Activated CD8-positive, alpha-beta T cell treated with anti-CD3 and anti-CD28 coated beads for 36 hours (primary cell): ENCODE measurements at places on chromosomes 2 and 18. TPM values are rescaled to one million over a fixed set of nuclear protein-coding genes. Genes with fewer than 3 reads are reported as not detected.

DNA sequence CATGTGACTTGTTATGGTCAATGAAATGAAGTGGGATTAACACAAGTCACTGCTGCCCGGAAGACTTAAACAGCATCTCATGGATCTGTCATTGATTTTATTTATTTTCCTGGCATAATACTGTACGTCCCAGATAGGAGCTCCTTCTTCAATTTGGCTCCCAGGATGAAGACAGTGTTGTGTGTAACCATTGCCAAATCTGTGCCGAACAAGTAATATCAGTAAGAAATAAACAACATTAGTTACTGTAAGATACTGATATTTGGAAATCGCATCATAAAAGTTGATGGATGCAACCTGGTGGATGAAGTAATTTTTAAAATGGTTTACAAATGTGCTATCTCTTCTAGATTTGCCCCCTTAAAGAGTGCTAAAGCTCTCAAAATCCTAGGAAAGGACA lies 419.0 kb upstream of the MMADHC start:
- H3K27me3 ChIP-seq: no peaks in the 10 kb centered on the region
- no peak for DNase-seq
- H3K4me1 ChIP-seq: no peaks in the 10 kb centered on the region
- H3K4me3 ChIP-seq: no peak overlapping the region
- no peaks in the 10 kb centered on the region for H3K36me3 ChIP-seq

DNA sequence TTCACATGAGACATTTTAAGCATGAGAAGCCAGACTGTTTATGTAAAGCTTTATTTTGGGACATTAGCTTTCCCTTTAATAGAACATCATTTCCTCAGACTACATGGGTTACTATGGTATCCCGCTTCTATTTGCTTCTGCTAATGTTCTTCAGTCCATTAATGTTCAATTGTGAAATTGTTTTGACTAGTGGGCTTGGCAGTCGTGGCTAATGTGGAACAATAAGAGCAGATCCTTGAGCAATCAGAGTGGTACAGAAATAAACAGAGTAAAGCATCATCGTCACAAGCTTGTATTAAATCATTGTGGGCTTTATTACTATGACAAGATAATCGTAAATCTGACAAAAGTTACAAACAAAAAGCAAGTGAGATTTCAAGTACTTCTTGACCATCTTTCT lies 60.2 kb downstream of the PDE1A start:
- no peak overlapping the region for H3K4me3 ChIP-seq
- no peak overlapping the region for H3K27ac ChIP-seq
- H3K4me1 ChIP-seq: no peaks in the 10 kb centered on the region
- no peaks in the 10 kb centered on the region for H3K36me3 ChIP-seq

- H3K27ac ChIP-seq: peak overlapping the region; percentile 6
- H3K27me3 ChIP-seq: no peaks in the 10 kb centered on the region
- H3K4me3 ChIP-seq: no peak overlapping the region
- DNase-seq: no peak
- H3K4me1 ChIP-seq: peaks cover 16% of the 10 kb centered on the region
- H3K36me3 ChIP-seq: peaks cover 21% of the 10 kb centered on the region
Measured at GRCh38 chr2:85554980-85555612, 6.2 kb downstream of the GGCX start.

- no peak for DNase-seq
- H3K27me3 ChIP-seq: no peaks in the 10 kb centered on the region
- H3K36me3 ChIP-seq: peaks cover 3% of the 10 kb centered on the region
Measured at GRCh38 chr2:170087413-170087793, 90.5 kb upstream of the MYO3B start.

DNA sequence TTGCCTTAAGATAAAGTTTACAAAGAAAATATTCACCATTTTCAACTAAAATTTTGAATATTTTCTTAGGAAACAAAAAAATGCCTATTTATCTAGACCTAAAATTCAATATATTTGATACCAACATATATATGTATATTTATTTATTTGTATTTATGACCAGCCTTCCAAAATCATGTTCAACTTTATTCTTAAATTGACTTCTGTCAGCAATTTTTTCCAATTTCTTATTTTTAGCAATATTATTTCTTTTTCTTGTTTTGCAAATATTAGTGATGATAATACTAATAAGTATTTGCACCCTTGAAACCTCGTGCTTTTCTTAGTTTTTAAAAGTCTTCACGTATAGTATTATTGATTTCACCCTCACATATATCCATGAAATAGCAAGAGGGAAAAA lies 68.2 kb upstream of the PHLPP1 start:
- H3K4me3 ChIP-seq: no peak overlapping the region
- no peaks in the 10 kb centered on the region for H3K36me3 ChIP-seq
- H3K27ac ChIP-seq: no peak overlapping the region
- H3K27me3 ChIP-seq: peaks cover 6% of the 10 kb centered on the region
- no peak for DNase-seq

DNA sequence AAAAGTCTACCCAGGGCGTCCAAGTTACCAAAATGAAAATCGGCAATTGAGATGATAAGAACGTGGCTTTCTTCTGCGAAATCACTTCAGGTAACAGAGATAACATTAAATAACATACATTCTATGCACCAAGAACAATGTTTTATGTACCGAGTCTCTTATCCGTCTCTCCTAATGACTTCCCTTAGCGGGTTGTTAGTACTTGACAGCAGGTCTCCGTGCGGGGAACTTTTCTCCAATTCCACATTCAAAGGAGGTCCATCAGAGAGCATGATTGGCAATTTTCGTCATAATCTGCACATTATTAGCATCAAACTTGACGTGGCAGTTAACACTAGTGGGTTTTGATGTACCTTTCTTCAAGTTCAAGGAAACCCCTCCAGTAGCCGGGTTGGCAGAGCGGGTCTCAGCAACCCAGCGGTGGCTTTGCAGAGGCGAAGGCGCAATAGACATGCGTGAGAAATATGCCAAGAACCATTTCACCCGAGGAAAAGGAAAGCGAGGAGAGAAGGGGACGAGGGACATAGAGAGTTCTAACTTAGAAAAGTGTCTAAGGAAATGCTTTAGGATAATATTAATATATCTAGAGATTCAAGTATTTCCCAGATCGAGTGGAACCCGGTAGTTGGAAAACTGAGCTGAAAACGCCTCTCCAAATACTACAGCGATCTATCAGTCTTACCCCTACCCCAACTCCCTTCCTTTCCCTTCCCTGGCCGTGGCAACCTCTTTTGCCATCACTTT lies 5.0 kb downstream of the EVX2 start:
- peaks cover 80% of the 10 kb centered on the region for H3K27me3 ChIP-seq
- H3K4me1 ChIP-seq: peaks cover 10% of the 10 kb centered on the region
- H3K36me3 ChIP-seq: peaks cover 22% of the 10 kb centered on the region
- H3K27ac ChIP-seq: no peak overlapping the region
- no peak for DNase-seq

IL1RN gene
- total RNA-seq: 0.85 TPM

CLEC4F gene
- total RNA-seq: not detected

CMPK2 gene
- 4.5 TPM for total RNA-seq

SLC5A7 gene
- total RNA-seq: not detected

NXPH2 gene
- total RNA-seq: not detected

LRP2 gene
- total RNA-seq: 2.2 TPM
